ENCODE measurements at places on chromosomes 3 and 15. TPM values are rescaled to one million over a fixed set of nuclear protein-coding genes. Genes with fewer than 3 reads are reported as not detected.
A peak's percentile ranks its signal among the peaks of the same experiment; 100 is the strongest.

DNA sequence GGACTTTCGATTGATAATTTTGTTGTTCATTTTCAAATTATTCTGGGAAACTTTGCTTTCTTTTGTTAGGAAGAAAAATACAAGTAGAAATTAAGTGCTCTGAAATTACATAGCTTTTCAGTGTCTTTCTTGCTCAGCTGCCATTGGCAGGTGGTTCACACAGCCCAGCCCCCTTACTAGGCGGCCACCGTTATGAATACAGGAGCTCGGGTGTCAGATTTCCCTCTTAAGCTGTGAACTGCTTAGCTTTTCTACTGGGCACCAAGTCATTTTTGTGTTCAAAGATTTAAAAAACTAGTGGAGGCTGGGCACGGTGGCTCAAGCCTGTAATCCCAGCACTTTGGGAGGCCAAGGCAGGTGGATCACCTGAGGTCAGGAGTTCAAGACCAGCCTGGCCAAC, 55.2 kb downstream of the HMG20A start:
- no peak for DNase-seq

GRCh38 chr3:139131951-139132350, 87.3 kb upstream of the PRR23C start:
- no peak for DNase-seq

DNA sequence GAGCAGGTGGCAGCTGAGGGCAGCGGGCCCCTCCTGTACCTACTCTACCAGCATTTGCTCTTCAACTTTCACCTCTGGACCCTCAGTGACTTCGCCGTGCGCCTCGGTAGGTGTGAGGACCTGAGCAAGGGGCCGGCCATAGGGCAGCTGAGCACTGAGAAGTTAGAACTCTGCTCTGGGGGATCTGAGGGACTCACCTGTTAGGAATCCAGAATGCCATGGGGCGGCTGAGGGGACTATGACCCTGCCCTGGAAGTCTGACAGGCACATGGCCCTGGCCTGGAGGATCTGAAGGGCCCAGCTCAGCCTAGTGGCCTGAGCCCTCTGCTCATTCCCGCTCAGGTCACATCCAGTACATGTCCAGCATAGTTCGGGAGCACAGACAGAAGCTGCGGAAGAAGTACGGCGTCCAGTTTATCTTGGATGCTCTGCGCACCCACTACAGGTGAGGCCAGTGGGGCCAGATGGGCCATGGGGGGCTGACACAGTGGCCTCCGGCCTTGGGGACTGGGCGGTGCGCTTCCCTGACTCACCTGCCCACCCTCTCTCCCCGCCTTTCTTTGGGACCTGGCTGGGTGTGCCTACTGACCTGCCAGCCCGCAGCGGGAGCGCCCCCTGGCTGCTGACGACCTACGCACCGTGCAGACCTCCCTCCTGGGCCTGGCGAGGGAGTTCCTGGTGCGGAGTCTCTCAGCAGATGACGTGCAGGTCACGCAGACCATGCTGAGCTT, 18.8 kb downstream of the NBEAL2 start:
- DNase-seq = peak; percentile 71

GRCh38 chr15:47972738-47973137, 148.1 kb upstream of the SLC24A5 start:
- DNase-seq = no peak

Gene AHSG
- not detected for total RNA-seq

Gene CCR3
- total RNA-seq = not detected

DNA sequence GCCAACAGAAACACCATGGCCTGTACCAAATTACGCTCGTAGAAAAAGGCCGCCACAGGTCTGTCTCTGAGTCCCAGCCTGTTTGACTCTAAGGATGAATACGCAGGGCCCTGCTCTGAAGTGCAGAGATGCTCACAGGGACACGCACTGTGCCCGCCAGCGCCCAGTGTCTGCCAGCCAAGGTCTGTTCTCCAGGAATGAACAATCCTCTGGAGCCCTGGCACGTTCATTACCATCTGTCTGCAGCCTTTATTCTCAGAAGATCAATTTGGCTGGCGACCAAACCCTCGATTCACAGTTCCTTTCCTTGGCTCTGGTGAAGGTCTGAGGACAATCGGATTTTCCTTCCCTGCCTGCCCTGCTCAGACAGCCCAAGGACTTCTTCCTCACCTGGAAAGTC, 66.3 kb downstream of the NIPA2 start:
- DNase-seq = no peak

GRCh38 chr3:101026244-101026643, 33.0 kb upstream of the ABI3BP start:
- no peak for DNase-seq

Gene KBTBD13
- total RNA-seq = not detected

Gene NRG4
- 3.1 TPM for total RNA-seq

DNA sequence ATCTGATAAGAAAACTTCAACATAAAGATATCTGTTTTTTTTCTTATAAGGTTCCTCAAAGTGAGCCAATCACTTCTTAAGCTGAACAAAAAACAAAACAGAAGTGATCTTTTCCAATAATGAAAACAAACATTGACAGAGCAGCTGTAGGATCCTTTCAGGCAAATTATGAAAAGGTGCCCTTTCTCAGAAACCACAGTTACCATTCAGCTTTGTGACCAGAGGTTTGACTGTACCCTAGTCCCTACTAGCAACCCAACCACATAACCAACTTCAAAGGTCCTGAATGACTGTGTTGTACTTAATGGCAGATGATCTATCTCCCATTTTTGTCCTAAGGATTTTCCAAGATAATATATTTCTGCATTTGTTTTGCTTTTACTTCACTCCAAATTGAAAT, 39.4 kb upstream of the CCR2 start:
- no peak for DNase-seq

- no peak for DNase-seq
These were observed 222.1 kb downstream of the FAM43A start for GRCh38 chr3:194907811-194908210.

GRCh38 chr3:190249414-190249813, 72.8 kb downstream of the CLDN1 start:
- no peak for DNase-seq

- no peak for DNase-seq
These were observed 64.3 kb downstream of the CMTM8 start for GRCh38 chr3:32302601-32303398.

Gene CD80
- not detected for total RNA-seq

Gene TMEM40
- 10.4 TPM for total RNA-seq

Gene PRICKLE2
- total RNA-seq = 0.46 TPM

GRCh38 chr15:67774626-67775025, 50.7 kb upstream of the SKOR1 start:
- DNase-seq = no peak

GRCh38 chr3:151813799-151814198, at the start of gene AADAC:
AADAC (plus strand) TSS chr3:151814116; CDS start chr3:151814163, 47 bp downstream.
- no peak for DNase-seq

DNA sequence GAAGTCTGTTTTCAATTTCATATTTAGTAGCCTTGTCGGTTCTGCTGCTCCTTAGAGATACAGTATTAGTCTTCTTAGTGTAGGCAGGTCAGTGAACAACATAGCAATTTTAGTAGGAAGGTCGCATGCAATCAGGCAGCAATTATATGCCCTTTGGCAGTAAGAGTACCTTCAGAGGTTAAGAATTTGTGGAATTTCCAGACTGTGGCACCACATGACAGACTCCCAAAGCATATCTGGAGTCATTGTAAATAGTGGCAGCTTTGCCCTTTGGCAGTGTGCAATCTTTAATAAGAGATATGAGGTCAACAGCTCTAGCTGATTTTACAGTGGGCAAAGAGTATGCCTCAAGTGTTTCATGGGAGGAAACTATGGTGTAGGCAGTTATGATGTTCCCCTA, 1532.5 kb upstream of the CADM2 start:
- peak; percentile 33 for DNase-seq
